Right ventricle myocardium superior (tissue), 1 donor: ENCODE measurements at places on chromosomes 16 and 17.

DNA sequence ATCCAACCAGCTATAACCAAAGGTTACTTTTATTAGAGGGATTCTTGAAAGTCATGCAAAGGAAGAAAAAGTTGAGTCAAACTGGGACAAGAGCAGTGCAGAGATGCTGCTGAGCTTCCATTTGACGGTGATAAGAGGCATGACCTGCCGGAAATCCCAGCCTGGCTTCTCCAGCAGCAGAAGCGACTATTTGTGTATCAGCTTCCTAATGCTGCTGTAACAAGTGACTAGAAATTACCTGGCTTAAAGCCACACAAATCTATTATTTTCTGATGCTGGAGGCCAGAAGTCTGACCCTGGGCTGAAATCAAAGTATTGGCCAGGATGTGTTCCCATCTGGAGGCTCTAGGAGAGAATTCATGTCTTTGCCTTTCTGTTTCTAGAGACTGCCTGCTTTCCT, 41.6 kb upstream of the CPPED1 start:
- DNase-seq: no peak

DNA sequence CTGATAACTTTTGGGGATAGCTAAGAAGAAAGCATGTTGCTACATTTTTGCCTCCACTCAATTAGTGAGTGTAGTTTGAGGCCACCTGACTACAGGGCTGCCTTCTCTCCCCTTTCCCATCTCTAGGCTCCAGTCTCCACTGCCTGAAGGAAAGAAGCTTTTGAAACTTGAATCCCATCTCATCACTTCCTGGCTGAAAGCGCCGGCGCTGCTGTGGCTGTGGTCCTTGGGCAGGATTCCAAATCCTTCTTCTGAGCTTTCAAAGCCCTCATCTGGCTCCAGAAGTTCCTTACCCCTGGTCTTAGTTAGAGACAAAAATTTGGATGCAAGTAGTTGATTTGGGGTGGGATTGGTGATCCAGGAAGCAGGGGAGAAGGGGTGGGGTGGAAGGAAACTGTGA, 119.4 kb downstream of the FOXL1 start:
- DNase-seq: no peak

DNA sequence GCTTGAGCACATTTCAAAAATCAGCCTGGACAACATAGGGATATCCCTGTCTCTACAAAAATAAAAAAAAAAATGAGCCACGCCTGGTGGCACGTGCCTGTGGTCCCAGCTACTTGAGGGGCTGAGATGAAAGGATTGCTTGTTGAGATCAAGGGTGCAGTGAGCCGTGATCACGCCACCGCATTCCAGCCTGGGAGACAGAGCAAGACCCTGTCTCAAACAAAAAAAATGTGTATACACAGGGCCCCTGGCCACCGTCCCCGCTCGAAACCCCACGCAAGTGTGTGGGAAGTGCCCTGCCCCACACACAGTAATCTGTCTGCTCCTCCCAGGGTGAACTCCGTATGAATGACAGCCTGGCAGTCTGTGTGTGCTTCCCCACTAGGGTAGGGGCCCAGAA, 93.0 kb upstream of the RPL38 start:
- DNase-seq: no peak

GRCh38 chr17:51580869-51581268, 320.5 kb downstream of the UTP18 start:
- no peak for DNase-seq

DNA sequence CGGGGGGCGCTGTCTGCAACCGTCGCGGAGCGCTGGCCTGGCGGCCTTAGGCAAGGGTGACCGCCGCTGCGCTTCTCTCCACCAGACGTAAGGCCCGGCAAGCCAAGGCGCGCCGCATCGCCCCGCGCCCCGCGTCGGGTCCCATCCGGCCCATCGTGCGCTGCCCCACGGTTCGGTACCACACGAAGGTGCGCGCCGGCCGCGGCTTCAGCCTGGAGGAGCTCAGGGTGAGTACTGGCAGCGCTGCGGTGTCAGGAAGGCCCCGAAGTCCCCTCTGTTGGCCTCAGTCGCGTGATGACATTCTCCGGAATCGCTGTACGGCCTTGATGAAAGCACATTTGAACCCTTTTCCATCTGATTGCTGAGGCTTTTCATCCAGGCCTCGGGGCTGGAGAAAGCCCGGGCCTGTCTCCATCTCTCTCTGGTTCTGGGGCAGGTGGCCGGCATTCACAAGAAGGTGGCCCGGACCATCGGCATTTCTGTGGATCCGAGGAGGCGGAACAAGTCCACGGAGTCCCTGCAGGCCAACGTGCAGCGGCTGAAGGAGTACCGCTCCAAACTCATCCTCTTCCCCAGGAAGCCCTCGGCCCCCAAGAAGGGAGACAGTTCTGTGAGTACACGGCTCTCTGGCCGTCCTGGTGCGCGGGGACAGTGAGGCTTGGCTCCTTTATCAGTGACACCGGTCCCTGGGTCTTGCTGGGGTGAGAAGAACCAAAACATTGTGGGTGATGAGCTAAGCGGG, 831 bp downstream of the RPL13 start:
- DNase-seq: no peak

- no peak for DNase-seq
Observed at GRCh38 chr17:48021934-48022333, 15.7 kb downstream of the COPZ2 start.

DNA sequence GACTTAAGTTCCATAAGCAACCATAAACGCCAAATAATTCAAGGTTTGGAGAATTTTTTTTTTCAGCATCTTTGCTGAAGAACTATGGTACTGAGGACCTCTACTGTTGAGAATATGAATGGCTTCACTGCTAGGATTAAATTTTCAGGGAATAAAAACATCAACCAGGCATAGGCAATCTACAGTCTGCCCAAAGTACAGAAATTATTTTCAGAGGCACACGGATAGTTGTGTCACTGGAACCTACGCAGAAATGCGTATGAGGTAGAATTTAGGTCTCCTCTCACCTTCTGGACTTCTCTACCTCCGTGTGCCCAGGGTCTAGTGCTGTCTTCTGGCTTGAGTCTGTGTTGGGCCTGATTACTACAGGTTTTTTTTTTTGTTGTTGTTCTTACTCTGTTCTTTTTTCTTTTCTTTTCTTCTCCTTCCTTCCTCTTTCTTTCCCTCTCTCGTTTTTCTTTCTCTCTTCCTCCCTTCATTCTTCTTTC, 39.7 kb downstream of the NACA2 start:
- no peak for DNase-seq

DNA sequence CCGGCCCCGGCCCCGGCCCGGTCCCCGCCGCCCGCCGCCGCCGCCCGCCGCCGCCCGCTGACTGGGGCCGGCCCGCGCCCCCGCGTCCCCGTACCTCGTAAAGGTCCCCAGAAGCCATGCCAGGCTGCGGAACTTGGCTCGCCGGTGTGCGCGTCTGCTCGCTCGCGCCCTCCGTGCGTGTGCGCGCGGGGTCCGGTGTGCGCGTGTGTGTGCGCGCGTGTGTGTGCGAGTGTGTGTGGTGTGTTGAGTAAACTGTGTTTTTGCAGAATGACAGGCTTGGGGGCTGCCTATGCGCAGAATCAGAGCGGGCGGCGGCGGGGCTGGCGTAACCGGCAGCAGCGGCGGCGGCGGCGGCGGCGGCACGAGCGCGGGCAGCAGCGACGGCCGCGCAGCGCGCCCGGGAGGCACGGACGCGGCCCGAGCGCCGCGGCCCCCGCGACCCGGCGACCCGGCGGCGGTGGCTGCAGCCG, 307 bp downstream of the CDYL2 start:
- DNase-seq: peak; percentile 72

DNA sequence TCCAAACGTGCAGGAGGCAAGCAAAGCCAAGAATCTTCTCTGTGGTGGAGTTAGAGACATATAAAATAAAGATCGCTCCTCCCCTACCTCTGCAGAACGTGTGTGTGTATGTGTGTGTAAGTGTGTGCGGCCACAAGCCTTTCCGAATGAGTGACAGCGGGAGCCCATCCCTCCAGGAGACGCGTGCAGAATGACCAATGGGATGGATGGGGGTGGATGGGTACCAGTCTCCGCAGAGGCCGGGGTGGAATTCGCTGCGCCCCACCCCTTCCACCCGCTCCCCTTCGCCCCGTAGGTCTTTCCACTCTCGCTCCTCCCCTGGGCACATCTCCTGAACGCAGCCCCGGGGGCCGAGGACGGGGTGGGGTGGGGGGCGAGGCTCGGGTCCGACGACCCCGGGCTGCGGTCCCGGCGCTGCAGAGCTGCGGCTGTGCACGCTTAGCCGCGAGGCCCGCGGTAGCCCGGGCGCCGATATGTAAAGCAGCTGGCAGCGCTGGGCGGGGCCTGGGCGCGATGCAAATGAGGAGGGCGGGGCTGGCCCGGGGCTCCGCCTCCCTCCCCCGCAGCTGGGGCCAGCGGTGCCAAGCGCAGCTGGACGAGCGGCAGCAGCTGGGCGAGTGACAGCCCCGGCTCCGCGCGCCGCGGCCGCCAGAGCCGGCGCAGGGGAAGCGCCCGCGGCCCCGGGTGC, at the start of gene PRKCB:
PRKCB (plus strand) TSS at position 594 of the 688 bp plus-strand sequence.
- DNase-seq: peak; percentile 89

GRCh38 chr17:82006468-82007227, 16.0 kb downstream of the CENPX start:
- DNase-seq: no peak

DNA sequence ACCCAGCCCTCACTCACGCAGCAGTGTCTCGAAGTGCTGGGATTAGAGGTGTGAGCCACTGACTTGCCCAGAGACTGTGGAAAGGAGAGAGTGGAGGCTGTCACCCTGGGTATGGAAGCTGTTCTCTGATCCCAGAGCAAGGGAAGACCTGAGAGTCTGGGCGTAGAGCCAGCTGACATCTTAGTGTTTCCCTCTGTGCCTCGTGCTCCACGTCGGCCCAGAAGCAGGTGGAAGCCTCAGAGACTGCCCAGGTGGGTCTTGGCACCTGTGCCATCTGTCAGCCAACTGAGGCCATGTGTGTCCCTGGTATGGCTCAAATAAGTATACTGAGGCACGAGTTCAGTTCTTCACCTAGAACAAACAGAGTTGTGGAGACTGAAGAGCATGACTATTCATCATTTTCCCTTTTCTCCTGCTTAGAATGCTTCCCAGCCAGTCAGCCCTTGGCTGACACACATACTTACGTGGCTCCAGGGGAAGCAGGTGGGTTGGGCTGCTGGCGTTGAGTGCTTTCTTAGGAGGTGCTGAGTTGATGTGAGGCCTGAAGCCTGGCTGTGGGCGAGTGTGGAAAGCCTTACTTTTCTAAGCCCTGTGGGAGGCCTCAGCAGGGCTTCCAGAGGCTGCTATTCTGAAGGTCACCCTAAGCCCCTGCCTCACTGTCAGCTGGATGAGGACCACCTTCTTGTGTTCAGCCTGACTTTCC, 8.1 kb downstream of the CTRL start:
- no peak for DNase-seq

- no peak for DNase-seq
Observed at GRCh38 chr17:18267927-18268711, 7.7 kb downstream of the MIEF2 start.

DNA sequence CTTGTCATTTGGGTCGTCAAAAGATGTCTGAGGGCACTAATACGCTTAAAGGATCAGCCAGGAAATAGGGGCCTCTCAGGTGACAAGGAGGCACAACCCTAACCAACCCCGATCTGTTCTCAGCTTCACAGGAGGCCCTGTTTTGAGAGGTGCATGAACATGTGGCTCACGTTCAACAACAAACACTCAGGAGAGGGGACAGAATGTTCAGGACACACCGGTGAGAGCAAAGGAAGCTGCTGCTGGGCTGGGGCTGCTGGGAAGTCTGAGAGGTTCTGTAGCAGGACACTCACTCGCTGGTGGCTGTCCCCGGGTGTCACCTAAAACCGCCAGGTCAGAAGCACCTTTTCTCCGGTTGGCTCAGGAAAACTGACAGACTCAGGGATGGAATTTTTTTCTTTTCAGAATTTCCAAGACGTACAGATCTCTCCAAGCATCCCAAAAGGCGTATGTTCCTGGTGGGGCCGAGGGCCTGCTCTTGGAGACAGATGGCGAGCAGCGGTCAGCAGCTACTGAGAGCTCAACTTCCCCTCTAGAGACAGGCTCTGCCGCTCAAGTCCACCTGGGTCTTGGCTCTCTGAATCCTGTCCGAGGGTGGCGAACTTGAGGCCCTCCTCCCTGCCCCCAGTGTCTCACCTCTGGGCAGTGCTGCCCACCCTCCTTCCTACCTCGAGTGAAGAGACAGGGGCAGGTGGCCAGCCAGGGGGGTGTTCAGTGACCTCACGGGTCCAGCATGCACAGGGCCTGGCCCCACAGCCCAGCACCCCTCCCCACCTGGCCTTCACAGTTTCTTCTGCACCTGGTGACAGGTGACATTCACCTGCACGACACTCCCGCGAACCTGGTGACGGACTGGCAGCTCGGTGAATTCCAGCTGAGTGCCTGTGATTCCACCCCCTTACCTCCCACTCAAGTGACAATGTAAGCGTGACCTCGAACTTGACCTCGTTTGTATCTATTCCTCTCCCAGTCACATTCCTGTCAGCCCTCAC, 22.9 kb downstream of the CLUH start:
- DNase-seq: peak; percentile 48
